G401 (cell line): ENCODE measurements at places on chromosomes 5 and 9.

- no peak for DNase-seq
These were observed 50.7 kb downstream of the ICE1 start for GRCh38 chr5:5473226-5473625.

GRCh38 chr5:6760686-6761085 lies 47.5 kb downstream of the TENT4A start:
- no peak for DNase-seq

DNA sequence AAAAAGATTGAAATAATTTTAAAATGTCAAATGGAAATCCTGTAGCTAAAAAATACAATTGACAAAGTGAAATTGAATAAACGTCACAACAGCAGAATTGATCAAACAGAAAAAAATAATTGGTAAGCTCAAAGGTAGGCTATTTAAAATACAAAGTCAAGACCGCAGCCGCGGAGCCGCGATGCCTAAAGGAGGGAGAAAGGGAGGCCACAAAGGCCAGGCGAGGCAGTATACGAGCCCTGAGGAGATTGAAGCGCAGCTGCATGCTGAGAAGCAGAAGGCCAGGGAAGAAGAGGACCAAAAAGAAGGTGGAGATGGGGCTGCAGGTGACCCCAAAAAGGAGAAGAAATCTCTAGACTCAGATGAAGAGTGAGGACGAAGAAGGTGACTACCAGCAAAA lies 1068.5 kb upstream of the COX7C start:
- DNase-seq, result no peak

DNA sequence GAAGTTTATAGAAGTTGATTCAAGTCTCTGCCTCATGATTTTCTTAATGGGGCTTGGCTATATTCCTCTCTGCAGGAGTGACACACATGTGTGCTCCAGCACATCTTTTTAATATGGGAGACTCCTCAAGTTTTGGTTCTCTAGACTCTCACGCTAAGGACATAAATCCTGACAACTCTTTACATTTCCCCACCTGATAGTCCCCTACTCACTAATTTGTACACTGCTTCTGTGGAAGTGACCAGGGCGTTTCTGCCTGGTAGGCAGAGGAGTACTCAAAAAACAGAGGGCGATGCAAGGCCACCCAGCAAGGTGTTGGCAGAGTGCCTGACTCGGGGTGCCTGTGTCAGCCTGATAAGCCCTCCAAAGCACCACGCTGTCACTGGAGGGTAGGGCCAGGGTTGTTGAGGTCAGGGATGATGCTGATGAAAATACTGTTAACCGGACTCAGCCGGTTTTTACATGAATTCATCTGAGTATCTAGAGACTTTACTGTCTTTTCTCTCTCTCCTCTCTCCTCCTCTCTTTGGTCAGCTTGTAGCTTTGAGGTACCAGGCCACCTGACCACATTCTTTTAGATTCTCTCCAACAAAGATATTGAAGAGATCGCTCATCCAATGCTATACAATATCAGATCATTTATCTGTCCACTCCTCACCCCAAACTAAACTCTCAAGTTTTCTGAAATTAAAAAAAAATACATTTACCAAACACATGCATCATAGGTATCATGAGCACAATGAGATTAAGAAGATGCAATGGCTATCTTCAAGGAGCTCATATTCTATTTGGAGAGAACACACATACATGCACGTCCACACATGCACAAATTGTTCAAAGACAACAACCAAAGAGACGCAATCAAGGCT lies 205.2 kb downstream of the PIK3R1 start:
- no peak for DNase-seq

DNA sequence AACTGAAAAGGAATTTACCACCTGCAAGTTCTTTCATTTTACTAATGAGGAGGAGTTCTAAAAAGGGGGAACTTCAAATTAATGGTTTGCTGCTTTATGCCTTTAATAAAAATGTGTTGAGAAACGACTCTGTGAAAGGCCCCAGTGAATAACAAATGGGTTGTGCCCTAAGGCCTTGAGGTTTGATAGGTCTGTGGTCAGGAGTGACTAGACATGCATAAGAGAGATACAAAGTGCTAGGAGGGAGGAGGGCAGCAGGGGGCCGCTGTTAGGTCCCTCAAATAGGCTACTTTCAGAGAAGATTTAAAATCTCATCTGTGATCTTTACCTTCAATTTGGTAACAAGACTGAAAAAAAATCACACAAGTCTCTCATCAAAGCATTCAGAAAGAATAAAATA lies 58.3 kb downstream of the FAM81B start:
- DNase-seq, result no peak

GRCh38 chr5:58239731-58240130 lies 220.2 kb downstream of the PLK2 start:
- no peak for DNase-seq

DNA sequence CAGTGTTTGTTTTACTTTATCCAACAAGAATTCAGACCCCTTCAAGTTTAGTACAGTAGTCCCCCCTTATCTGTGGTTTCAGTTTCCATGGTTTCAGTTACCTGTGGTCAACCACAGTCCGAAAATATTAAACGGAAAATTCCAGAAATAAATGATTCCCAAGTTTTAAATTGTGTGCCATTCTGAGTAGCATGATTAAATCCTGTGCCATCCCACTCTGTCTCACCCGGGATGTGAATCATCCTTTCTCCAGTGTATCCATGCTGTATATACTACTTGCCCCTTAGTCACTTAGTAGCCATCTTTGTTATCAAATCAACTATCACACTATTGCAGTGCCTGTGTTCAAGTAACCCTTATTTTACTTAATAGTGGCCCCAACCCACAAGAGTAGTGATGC lies 153.8 kb upstream of the RASA1 start:
- no peak for DNase-seq

GRCh38 chr9:27929841-27930240 lies 356.6 kb upstream of the C9orf72 start:
- DNase-seq, result no peak

DNA sequence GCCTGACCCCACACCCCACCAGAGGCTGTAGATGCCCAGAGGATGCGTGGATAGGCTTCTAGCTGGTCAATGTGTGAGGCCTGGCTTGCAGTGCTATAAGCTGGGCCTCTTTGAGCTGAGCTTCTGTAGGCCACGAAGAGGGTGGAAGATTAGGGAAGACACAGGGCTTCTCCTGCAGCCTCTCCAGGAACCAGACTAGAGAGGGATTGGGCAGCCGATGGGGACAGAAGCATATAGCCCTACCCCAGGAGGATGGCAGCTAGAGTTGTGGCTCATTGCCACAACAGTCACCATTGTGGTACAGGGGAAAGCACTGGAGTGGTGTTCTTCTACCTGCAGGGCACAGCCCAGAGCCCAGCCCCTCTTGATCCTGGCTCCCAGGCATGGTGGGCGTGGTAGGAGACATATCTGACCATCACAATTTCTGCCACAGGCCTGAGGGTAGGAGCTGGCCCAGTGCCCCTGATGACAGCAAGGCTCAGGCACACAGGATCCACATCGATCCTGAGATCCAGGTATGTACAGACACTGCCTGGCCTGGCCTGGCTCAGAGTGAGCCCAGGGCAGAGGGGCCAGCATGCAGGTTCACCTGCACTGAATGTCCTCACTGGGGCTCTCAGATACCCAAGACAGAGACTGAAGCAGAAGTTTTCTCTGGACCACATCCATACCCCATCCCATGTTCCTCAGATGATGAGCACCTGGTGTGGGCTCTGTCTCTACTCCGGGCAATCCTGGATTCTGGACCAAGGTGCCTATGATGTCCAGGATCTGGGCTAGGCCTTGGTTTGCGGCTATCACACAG lies 8.7 kb downstream of the PDLIM4 start:
- DNase-seq, result no peak

DNA sequence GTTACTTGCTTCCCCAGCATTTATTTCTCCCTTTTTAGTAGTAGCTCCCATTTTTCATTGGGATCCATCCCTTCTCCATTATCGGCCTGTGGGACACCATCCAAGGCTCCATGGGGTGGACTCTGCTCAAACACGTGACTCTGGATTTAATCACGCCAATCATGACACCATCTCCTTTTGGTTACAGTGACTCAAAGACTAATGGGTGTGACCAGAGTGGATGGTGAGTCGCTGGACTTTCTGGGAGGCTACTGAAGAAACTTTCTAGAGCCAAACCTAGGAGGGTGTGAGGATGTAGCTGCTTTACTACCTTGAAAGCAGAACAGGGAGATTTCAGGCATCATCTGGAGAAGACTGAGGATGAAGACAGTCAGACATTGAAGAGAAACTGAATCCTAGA lies 93.1 kb downstream of the PJA2 start:
- no peak for DNase-seq

DNA sequence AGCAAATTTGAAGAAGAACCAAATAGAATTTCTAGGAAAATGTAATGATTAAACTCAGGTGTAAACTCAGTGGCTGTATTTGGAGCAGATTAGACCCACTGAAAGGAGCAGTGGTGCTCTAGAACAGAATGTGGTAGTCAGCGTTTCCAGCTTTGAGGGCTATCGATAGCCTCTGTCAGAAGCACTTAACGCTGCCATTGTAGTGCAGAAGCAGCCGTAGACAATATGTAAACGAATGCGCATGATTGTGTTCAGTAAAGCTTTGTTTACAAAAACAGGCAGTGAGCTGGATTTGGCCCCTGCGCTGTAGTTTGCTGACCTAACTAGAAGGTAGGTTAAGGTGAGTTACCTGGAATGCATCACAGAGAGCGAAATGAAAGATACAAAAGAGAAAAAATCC lies 72.0 kb downstream of the FAM78A start:
- DNase-seq, result no peak

GRCh38 chr5:22665801-22666200 lies 187.3 kb downstream of the CDH12 start:
- no peak for DNase-seq

GRCh38 chr5:124651663-124652513 lies 94.6 kb downstream of the ZNF608 start:
- peak; percentile 93 for DNase-seq

DNA sequence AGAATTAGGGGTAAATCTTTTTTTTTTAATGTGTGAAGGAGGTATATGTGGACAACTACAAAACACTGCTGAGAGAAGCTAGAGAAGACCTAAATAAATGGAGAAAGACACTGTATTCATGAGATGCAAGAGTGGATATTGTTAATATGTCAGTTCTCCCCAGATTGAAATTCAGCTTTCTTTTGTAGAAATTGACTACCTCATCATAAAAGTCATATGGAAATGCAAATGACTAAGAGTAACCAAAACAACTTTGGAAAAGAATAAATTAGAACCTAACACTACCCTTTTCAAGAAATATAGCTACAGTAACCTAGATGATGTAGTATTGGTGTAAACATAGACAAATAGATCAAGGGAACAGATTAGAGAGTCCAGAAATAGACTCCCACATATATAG lies 400.7 kb downstream of the ADGRV1 start:
- DNase-seq, result no peak

DNA sequence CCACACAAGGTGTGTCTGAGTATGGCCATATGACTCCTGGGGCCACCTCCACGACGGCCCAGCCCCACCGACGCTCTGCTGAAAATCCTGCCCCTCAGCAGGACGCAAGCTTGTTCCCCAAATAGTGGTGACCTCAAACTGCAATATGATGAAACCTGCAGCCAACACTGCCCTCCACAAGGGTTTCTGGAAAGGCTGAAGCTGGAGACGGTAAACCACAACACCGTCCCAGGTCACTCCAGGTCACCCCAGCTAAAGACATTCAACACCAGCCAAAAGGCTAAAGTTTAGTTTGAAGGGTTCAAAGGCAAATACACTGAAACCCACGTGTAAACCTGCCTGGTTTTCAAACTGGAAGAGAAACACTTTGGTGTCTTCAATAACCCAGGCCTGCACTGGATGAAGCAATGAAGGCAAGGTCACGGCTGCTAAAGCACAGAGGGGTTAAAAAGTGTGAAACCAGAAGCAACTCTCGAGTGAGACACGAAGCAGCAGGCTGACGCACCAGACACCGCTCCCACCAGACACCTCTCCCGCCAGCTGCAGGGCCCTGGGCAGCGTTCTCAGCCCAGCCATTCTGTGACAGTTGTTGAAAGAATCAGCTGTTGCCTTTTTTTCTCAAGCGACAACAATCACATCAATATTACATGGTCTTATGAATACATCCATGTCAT lies 1.8 kb upstream of the LHX3 start:
- no peak for DNase-seq

GRCh38 chr9:133580419-133580738 lies 28.8 kb downstream of the FAM163B start:
- DNase-seq, result peak; percentile 52

- DNase-seq, result peak; percentile 24
These were observed 15.2 kb downstream of the ZBTB5 start for GRCh38 chr9:37449862-37450632.

DNA sequence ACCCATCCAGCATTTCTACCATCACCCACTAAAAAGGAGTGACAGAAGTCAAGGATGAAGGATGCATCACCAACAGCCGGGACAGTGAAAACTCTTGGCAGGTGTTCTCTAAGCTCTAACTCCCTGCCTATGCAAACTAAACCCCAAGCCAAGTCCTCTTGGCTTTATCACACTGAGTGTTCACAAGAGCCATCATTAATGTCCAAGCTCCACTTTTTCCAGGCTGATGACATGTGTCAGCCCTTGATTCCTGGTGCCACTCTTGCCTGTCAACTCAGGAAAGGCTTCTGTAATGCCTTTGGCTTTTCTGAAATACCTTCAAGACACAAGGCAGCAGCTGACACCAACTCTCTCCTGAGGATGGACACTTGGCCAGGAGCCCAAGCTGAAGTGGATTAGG lies 86.9 kb downstream of the NR6A1 start:
- peak; percentile 29 for DNase-seq

- no peak for DNase-seq
These were observed 37.1 kb downstream of the TENT4A start for GRCh38 chr5:6750142-6750840.

- DNase-seq, result no peak
These were observed 15.2 kb upstream of the HOMER1 start for GRCh38 chr5:79529110-79529509.

- DNase-seq, result no peak
These were observed 1.5 kb upstream of the TIFAB start for GRCh38 chr5:135453613-135454012.

- DNase-seq, result no peak
These were observed 78.4 kb downstream of the NTNG2 start for GRCh38 chr9:132239999-132240840.

- DNase-seq, result peak; percentile 98
These were observed 57.7 kb upstream of the CER1 start for GRCh38 chr9:14780251-14780650.

GRCh38 chr9:114682846-114683245 lies 854 bp upstream of the TEX48 start:
- no peak for DNase-seq

- no peak for DNase-seq
These were observed 170.5 kb upstream of the SMIM23 start for GRCh38 chr5:171614971-171615653.

- DNase-seq, result no peak
These were observed 304.9 kb upstream of the PTGER4 start for GRCh38 chr5:40374853-40375252.

GRCh38 chr9:110160123-110160522 lies 47.8 kb downstream of the C9orf152 start:
- no peak for DNase-seq
